ENCODE measurements at places on chromosomes 7 and 10.

DNA sequence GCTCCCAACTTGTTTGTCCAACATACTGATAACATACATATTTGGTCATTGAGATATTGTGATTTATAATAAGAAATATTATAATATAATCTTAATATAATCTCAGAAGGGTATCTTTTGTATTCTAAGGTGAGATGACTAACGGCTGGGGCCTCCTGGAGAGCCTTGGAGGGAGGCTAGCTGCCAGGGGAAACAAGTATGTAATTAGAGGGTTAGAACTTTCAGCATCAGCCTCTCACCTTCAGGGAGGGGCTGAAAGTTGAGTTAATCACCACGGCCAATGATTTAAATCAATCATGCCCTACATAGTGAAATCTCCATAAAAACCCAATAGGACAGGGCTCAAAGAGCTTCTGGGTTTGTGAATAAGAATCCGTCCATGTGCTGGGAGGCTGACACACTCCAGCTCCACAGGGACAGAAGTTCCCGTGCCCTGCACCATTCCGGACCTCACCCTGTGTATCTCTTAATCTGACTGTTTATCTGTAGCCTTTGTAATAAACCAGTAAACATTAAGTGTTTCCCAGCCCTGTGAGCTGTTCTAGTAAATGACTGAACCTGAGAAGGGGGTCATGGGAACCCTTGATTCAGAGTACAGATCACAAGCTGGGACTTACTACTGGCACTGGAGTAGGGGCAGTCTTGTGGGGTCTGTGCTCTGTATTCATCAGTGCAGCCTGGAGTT, 86.3 kb upstream of the STEAP1B start:
- DNase-seq: no peak

DNA sequence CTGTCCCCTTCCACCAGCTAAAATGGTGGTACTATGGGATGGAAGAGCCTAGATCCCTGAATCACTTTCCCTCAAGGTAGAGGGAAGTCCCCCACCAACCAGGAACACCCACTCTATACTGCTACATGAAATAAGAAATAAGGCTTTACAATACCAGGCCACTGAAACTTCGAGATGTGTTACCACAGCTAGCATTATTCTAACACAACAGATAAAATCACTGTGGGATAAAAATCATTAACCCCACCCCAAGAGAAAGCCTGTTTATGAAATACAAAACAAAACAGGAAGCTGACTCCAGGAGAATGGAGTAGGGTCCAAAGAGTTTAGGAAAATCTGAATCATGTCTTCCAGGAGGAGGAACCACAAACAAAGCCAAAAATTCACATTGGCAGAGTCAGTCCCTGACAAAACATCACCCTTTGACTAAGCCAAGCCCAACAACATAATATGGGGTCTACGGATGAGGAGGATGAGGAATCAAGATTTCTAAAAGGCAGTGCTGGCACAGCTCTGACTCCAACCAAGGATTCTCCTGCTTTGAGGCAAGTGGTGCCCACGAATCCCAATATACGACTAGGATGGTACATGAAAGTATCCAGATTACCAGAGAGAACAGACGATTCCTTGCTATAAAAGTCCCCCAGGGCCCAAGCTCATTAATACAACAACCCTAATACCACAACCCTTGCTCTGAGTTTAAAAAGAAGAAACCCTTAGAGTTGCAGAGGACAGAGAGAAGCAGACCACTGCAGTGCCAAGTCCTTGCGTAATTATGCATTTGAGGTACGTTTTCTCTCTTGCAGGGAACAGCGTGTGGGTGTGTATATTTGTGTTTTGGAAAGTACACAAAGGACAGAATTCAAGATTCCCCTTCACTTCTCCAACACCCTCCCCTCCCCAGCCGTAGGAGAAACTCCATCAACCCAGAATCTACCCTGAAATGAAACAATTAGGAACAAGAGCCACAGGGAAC, 23.7 kb downstream of the XPNPEP1 start:
- no peak for DNase-seq

DNA sequence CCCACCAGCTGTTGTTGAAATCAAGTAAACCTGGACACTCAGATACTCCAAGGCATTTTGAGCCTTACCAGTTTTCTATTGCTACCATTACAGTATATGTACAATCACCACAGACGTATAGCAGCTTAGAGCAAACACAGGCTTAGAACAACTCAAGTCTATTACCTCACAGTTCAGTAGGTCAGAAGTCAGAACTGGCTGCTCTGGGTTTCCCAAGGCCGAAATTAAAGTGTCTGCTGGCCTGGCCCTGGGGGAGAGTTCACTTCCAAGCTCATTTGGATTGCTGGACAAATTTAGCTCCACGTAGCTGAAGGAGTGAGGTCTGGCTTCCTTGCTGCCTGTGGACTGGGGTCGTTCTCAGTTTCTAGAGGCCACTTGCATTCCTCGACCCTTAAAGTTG, 260.1 kb upstream of the LRRN3 start:
- no peak for DNase-seq

DNA sequence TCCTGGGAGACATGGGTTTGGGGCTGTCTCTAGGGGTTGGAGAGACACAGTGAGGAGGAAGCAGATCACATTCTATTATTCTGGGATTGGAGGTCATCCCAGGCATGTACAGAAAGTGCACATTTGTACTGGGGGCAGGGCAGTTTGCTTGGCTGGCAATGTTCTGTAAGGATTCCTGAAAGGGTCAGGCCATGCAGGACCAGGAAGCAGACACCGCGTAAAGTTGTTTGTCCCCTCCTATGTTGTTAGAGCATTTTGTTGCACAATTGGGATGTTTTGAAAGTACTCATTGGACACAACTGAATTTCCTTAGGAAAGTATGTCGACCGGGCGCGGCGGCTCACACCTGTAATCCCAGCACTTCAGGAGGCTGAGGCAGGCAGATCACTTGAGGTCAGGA, 12.5 kb downstream of the LYZL2 start:
- DNase-seq: no peak

GRCh38 chr7:16559497-16560179, 33.0 kb downstream of the LRRC72 start:
- DNase-seq: no peak
